ENCODE measurements at places on chromosomes 3 and 15.

DNA sequence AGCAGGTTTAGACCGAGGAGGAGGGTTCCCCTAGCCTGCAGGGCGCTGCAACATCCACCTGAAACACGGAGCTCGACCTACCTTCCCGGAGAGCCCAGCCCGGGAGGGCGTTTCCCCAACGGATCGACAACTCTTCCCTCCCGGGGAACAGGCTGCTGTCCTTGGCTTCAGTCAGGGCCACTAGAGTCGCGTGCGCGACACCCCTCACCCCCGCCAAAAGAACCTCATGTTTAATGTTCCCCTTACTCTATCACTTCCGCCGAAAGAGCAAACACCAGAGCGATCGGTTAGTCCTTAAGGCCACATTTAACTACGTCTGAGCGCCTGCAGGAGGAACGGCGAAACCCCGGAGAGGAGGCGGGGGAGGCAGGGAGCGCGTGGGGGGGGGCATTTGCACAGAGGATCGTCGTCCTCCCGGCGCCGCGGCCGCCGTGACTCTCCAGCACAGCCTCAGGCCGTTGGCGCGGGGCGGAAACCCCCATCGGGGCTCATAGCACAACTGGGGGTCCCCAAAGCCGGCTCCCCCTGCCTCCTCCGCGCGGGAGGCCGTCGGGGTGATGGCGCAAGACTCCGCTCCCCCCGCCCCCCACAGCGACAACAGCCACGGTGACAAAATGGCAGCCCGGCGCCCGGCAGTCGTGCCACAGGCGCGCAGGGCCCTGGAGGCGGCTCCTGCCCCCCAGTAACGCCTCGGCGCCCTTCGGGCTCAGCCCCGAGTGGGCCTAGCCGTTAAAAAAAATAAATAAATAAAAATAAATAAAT, 3.2 kb downstream of the ANP32A start:
- peak; percentile 27 for DNase-seq

DNA sequence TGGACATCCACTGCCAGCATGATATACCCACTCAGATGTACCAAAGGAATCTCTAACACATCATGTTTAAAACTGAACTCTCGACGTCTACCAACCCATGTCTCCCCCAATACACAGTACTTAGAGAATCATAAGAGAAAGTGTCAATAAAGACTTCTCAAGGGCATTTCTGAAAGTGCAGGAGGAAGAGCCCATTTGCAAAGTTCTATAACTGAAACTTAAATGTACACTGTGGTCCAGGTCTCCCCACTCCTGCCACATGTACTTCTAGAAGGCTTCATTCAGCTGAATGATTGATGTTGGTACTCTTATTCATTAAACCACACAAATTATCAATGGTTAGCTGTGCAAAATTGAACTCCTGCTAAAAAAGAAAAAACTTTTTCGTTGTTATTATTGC, 31.8 kb downstream of the HERC1 start:
- no peak for DNase-seq

DNA sequence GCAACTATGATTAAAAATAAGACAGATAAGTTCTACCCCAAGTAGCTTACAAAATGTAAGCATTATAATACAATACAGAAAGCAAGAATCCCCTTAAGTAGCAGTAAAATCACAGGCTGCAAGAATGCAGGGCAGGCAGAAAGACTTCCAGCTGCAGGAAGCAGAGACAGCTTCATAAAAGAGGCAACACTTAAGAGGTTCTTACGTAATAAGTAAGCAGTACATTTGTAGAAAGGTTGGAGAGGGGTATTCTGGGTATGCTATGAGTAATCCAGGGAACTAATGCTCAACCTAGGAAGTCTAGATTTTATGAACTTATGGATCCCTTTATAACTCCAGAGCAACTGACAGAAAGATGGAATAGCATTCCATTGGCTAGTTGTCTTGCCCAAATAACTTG, 151.6 kb downstream of the IL5RA start:
- DNase-seq, result no peak

- peak; percentile 10 for DNase-seq
Observed at GRCh38 chr15:25775317-25775912, 87.7 kb downstream of the ATP10A start.

DNA sequence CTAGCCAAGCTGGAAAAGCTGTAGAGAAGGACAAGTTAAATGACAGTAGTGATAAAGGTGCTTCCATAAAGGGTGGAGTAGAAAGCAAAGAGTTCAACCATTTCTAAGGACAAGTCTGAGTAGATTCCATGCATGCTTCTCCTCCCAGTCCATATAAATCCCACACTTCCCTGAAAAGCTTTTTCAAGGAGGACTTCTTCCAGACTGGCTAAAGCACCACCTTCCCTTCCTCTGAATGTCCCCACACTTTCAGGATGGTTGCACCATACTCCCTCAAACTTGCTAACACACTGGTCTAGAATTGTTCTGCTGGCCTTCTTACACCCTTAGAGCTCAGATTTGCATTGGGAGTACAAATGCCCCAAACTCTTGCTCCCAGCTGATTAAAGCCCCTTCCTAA, 40.9 kb downstream of the FBN1 start:
- no peak for DNase-seq

DNA sequence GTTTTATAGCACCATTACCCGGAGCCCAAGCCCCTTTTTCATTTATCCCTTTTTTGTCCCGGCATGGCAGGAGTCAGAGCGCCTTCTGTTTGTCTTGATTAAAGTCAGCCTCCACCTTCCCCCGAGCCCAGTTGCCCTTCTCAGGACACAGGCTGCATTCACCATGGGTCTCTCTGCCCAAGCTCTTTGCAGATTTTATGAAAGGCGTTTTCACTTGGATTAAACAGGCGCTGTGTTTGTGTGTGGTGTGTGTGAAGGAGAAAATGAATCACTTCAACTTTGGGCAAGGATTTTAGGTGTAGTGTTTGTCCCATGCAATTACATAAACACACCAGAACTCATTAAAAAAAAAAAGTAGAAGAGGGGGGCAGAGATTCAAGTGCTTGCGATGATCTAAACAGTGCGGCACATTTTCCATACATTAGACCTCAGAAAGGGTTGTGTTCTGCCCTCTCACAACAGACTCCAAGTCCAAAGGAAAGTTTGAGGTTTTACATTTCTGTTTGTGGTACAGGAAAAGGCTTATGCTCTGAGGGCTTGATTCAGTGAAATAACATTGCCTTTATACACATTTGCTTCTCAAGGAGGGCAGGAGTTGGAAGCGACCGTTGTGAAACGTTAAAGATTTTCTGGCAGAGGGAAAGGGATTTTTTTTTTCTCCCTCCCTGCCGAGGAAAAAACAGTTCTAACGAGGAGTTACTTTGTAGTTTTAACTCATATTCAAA, 14.5 kb upstream of the IL16 start:
- no peak for DNase-seq

DNA sequence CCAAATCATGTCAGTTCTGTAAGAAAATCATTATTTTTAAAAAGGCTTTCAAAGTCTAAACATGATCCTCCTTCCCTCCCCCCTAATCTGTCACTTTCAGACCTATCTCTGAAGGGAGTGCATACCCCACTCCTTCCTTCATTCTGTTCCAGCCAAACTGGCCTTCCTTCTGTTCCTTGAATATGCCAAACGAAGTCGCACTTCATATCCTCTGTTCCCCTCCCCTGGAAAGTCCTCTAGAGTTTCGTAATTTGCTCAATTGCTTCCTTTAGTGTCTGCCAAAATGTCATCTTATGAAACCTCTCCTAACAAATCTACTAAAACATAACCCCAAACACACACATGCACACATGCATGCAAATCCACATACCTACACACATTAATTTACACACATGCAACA, 69.5 kb upstream of the TUSC7 start:
- no peak for DNase-seq

DNA sequence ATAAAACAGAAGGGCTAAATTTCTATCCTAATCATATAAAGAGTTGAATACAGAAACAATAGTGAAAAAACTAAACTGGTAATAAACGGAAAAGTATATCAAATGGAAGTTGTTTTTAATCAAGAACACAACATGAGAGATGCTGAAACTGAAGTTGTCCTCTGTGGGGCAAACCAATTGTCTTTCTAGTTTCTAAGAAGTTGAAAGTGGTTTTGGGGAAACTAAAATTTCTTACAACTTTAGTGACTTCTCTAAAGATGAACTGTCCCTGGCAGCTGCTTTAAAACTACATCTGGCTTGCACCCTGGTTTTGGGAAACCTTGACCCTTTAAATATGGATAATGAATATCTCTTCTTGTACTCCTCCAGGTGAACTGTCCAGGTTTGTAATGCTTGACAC, 155.6 kb downstream of the ADAM10 start:
- DNase-seq, result no peak

DNA sequence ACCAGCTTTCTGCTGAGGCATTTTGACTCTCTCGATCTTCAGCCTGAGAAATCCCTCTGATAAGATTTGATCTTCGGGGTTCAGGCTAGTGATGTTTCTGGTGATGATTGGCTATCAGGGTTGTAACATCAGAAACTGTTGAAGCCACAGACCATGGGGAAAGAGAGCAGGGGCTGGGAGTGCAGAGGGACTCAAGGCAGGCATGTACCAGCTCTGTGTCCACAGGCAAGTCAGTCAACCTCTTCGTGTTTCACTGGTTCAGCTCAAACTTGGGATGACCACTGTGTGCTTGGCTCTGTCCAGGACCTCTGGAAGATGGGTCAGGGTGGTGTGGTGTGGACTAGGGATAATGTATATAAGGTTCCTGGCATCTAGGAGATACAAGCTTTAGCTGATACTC, 116.5 kb downstream of the EEFSEC start:
- DNase-seq, result no peak

- no peak for DNase-seq
Observed at GRCh38 chr15:78850941-78851755, 21.5 kb upstream of the MORF4L1 start.

- no peak for DNase-seq
Observed at GRCh38 chr3:70531838-70532489, 219.5 kb upstream of the MDFIC2 start.

- no peak for DNase-seq
Observed at GRCh38 chr3:131550562-131551465, 48.0 kb upstream of the MRPL3 start.

GRCh38 chr3:35871009-35871408, 231.7 kb downstream of the ARPP21 start:
- no peak for DNase-seq

DNA sequence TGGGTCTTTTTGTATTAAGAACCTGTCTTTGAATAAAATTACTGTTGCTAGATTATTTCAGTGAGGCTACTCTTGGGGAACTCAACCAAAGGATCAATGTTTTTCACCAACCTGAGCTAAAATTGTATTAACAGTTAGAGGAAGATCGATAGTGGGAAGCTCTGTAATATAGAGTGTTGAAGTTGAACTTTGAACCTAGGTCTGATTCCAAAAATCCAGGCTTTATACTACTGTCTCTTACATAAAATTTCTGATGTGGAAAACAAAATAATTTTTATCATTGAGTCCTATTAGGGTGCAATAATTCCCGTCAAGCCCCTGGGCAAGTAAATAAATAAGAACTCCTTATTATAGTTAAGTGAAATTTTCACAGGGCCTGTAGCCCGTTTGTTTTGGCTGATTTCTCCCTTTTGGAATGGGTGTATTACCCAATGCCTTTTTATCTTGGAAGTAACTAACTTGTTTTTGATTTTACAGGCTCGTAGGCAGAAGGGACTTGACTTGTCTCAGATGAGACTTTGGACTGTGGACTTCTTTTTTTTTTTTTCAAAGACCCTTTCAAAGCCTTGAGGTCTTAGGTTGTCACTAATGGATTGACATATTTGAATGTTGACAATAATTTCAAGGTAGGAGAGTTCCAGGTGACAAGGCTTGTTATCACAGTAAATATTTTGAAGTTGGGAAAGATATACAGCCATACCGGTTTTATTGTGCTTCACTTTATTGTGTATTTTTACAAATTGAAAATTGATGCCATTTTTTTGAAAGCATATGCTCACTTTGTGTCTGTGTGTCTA, 276.1 kb downstream of the NFKBIZ start:
- DNase-seq, result no peak

DNA sequence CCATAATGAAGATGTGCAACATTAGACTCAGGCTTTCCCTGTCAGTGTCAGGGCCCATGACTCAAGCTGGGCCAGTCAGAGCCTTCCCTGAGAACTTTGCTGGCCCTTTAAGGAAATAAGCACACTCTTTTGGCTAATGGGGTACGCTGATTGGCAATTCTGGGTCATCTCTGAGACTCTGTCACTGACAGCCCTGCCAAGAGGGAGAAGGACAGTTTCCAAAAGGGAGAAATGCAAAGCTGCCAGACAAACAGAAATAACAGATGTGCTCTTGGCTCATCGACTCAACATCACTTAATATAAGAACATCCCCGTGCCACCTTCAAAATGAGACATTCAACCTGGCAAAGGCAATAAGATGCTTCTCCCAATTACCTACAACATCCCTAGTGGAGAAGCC, 491.9 kb upstream of the PROK2 start:
- DNase-seq, result no peak

GRCh38 chr3:133441867-133442270, 42.0 kb downstream of the BFSP2 start:
- DNase-seq, result no peak

GRCh38 chr3:183296944-183297343, 43.9 kb downstream of the B3GNT5 start:
- DNase-seq, result no peak

GRCh38 chr3:147267434-147267833, 138.9 kb downstream of the ZIC4 start:
- no peak for DNase-seq

- no peak for DNase-seq
Observed at GRCh38 chr3:122030381-122031122, 8.5 kb upstream of the ILDR1 start.

- no peak for DNase-seq
Observed at GRCh38 chr3:11391174-11391879, 119.1 kb downstream of the ATG7 start.

GRCh38 chr3:188362405-188362831, 208.5 kb downstream of the LPP start:
- DNase-seq, result no peak

GRCh38 chr3:23656821-23657220, 148.9 kb upstream of the UBE2E1 start:
- no peak for DNase-seq

GRCh38 chr3:32818970-32819511, 1.2 kb downstream of the TRIM71 start:
- no peak for DNase-seq

DNA sequence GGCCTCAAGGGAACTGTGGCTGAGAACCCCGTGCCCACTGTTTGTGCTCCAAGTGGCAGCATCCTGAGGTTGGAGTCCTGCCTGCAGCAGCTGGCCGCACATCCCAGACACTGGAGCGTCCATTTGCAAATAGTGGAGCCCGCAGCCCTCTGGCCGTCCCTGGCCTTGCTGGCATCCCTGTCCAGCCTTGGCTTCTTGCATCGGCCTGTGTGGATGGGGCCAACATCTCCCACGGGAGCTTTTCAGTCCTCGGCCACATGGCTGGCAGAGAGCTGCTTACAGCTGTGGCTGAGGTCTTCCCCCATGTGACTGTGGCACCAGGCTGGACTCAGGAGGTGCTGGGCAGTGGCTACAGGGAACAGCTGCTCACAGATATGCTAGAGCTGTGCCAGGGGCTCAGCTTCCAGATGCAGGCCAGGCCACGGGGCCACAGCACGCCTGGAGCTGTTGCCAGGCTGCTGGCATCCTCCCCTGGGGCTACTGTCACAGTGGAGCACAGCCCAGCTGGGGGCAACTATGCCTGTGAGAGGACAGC, 71.2 kb downstream of the FAM43A start:
- no peak for DNase-seq
